ENCODE measurements at places on chromosomes 2 and 18. TPM values are rescaled to one million over a fixed set of nuclear protein-coding genes. Genes with fewer than 3 reads are reported as not detected.

ACVR1C gene
- polyA plus RNA-seq = 0.04 TPM

ASXL3 gene
- polyA plus RNA-seq = not detected

DPP10 gene
- not detected for polyA plus RNA-seq

ASB18 gene
- not detected for polyA plus RNA-seq

FANCL gene
- polyA plus RNA-seq = 6.4 TPM

ARHGAP15 gene
- polyA plus RNA-seq = not detected

HJURP gene
- 30.5 TPM for polyA plus RNA-seq

DTNA gene
- 5.5 TPM for polyA plus RNA-seq

CD302 gene
- 4.0 TPM for polyA plus RNA-seq

STARD6 gene
- polyA plus RNA-seq = not detected

TCF23 gene
- not detected for polyA plus RNA-seq

ALK gene
- not detected for polyA plus RNA-seq

GKN1 gene
- not detected for polyA plus RNA-seq

G6PC2 gene
- not detected for polyA plus RNA-seq

RGPD4 gene
- polyA plus RNA-seq = 0.04 TPM

KIF1A gene
- 0.01 TPM for polyA plus RNA-seq

POMC gene
- polyA plus RNA-seq = 0.27 TPM

SPP2 gene
- not detected for polyA plus RNA-seq

LYG2 gene
- not detected for polyA plus RNA-seq

NEUROD1 gene
- polyA plus RNA-seq = not detected

GKN2 gene
- not detected for polyA plus RNA-seq

PDE1A gene
- polyA plus RNA-seq = 1.0 TPM

FEV gene
- not detected for polyA plus RNA-seq

EML4 gene
- 19.1 TPM for polyA plus RNA-seq

CNRIP1 gene
- polyA plus RNA-seq = 81.9 TPM

ILKAP gene
- 31.1 TPM for polyA plus RNA-seq

LYG1 gene
- 0.70 TPM for polyA plus RNA-seq

MLPH gene
- 16.1 TPM for polyA plus RNA-seq

BOK gene
- polyA plus RNA-seq = 29.4 TPM

HOXD4 gene
- 0.28 TPM for polyA plus RNA-seq

CYP27C1 gene
- 0.13 TPM for polyA plus RNA-seq

PSTPIP2 gene
- polyA plus RNA-seq = 5.9 TPM

ACP1 gene
- polyA plus RNA-seq = 129 TPM

DARS1 gene
- 44.0 TPM for polyA plus RNA-seq

ANKRD62 gene
- polyA plus RNA-seq = not detected

MEIS1 gene
- 65.7 TPM for polyA plus RNA-seq

TUBB8B gene
- 0.10 TPM for polyA plus RNA-seq

WNT10A gene
- polyA plus RNA-seq = not detected

C2orf72 gene
- polyA plus RNA-seq = 0.17 TPM

COL4A3 gene
- 0.23 TPM for polyA plus RNA-seq

FAM168B gene
- polyA plus RNA-seq = 85.6 TPM

CD8B2 gene
- not detected for polyA plus RNA-seq

MARCO gene
- polyA plus RNA-seq = not detected

NEU2 gene
- polyA plus RNA-seq = not detected

SLC9A2 gene
- polyA plus RNA-seq = not detected

LYPD1 gene
- polyA plus RNA-seq = 9.2 TPM

DNER gene
- polyA plus RNA-seq = 0.02 TPM
